ENCODE measurements at places on chromosomes 1 and 21.
A peak's percentile ranks its signal among the peaks of the same experiment; 100 is the strongest.

DNA sequence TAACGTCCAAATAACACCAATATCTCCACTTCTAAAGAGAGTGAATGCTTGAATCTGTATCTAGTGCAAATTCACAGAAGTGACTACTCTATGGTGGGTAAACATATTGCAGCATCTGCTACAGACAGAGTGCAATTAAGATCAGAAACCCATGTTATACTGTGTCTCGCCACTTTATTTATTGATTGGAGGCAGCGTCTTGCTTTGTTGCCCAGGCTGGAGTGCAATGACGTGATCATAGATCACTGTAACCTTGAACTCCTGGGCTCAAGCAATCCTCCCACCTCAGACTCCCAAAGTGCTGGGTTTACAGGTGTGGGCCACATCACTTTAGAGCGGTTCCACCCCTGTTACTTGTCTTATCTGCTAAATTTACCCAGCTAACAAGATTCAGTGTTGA is 57.0 kb downstream of the HLCS start:
- no peak for DNase-seq

DNA sequence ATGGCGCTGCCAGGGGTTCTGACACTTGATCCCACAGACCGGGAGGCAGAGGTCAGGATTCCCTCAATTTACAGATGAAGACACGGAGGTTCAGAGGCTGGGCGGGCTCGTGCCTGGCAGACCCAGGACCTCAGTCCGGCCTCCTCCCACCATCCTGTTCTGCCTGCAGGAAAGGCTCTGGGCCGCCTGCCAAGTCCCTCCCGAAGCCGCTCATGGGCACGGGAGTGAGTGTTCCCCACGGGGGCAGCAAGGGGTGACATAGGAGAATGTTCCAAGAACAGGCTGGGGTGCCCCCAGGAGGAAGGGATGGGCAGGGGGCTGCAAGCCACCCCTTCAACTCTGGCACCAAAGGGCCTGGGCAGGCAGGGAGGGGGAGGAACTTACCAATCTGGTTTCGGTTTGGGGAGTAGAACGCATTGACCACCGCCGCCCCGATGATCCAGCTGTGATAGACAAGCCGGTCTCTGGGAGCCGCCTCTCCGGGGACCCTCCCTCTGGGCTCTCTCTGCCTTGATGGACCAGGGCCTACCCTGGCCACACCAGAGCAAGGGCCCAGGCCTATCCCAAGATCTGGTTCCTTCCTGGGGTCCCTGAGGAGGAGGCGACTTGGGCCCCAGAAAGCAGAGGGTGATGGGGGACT is 7.5 kb downstream of the PRXL2B start:
- peak; percentile 29 for DNase-seq

GRCh38 chr1:1336931-1337792 is 6.1 kb downstream of the TAS1R3 start:
- DNase-seq, result no peak

DNA sequence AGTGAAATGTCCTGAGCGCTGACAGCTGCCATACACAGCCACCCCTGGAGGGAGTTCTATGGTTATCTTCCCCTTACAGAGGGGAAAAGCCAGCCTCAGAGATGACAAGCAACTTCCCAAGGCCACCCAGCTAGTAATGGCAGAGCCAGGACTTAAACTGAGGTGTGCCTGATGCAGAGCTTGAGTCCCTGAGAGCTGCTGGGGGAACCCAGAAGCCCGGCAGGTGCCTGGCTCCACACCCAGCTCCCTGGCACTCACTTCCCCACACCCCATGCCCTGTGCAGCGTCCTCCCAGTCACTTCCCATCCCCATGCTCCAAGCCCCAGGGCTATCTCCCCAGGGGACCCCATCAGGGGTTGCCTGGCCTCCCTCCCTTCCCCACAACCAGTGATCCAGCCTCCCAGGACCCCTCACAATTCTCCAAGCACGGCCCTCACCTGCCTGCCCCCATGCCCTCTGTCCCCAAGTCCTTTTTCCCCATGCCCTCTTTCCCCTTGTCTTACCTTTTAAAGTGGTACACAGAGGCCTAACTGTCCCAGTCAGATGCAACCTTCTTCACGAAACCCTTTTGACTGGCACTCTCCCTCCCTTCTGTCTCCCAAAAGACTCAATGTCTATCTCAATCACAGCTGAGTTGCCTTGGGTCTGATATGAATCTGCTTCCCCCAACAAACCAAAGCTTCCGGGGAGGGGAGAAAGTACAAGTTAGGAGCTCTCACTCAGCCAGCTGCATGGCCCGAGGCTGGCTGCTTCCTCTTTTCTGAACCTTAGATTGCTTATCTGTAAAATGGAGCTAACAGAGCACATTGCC is 39.8 kb upstream of the LRP8 start:
- no peak for DNase-seq

- DNase-seq, result no peak
These were observed 9.2 kb upstream of the C1orf141 start for GRCh38 chr1:67143966-67144365.

DNA sequence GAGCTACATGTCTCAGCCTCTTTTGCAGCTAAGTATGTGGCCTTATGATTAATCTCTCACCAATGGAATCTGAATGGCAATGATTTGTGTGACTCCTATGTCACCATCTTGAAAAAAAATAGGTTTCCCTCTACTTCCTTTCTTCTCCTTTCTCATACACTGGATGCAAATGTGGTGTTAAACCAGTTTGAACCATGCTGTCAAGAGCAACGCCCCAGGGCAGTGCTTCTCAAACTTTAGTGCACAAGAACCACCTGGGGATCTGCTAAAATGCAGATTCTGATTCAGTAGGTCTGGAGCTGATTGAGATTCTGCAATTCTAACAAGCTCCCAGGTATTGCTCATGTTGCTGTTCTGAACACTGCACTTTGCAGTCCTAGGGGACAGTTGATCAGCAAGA is 44.7 kb upstream of the ZNF644 start:
- DNase-seq, result no peak

DNA sequence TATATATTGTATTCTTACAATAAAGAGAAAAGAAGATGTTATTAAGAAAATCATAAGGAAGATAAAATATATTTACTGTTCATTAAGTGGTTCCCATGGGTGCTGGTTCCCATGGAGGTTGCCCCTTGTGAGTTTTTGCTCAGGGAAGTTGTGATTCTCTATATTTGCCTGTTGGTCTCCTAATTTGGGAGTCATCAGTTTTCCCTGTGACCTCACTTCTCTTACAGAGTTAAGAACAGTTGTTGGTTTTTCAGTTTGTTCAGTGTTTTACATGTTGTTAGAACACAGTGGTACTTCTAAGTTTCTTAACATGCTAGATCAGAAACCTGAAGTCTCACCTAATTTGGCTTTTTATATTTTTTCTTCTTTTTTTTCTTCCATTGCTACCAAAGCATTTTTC is 109.2 kb downstream of the OSBPL9 start:
- no peak for DNase-seq

- no peak for DNase-seq
These were observed 14.4 kb downstream of the PRR9 start for GRCh38 chr1:153231785-153232184.

DNA sequence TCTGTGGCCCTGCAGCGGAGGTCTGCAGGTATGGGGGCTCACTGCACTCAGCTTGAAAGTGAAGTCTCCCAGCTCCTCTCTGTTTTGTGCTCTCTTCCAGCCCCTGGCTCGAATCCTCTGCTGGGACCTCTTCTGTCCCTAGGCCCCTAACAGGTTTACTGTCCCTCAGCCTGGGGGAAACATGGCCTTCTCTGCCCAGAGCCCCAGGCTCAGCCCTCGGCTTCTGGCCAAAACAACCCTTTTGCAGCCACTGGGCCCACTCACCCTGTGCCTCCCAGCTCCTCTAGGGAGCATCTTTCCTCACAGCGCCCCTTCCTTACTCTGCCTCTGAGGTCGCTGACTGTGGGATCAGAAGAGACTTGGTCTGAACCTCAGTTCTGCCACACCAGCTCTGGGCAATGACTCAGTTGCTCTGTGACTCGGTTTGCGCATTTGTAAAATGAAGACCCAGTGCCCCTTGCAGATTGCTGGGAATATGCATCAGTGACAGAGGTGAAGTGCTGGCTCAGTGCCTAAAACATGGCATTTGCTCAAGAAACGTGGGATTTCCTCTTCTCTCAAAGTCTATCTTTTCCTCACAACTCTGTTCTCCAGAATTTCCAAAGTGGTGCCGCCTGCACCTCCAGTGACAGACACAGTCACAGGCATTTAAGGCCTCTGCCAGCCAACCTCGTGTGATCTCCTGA is 26.5 kb upstream of the TENT5C start:
- no peak for DNase-seq

GRCh38 chr1:182890927-182891610 is 51.9 kb downstream of the DHX9 start:
- DNase-seq, result peak; percentile 86

GRCh38 chr1:206847337-206847834 is 18.0 kb upstream of the IL20 start:
- no peak for DNase-seq

DNA sequence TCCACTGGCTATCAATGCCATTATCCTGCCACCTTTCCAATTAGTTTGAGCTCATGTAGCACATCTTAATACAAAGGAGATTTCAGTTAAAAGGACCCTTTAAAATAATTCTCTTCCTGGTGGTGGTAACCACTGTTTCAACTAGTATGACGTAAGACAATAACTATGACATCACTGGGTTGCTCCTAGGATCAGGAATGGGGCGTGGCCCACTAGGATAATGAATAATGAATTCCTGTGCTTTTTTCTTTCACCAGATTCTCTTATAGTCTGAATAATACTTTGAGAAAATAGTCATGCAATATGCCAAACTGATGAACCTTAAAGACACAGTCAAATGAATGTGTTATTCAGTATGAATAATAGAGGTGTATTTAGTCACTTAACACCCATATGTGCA is 10.6 kb upstream of the KIFAP3 start:
- DNase-seq, result no peak

DNA sequence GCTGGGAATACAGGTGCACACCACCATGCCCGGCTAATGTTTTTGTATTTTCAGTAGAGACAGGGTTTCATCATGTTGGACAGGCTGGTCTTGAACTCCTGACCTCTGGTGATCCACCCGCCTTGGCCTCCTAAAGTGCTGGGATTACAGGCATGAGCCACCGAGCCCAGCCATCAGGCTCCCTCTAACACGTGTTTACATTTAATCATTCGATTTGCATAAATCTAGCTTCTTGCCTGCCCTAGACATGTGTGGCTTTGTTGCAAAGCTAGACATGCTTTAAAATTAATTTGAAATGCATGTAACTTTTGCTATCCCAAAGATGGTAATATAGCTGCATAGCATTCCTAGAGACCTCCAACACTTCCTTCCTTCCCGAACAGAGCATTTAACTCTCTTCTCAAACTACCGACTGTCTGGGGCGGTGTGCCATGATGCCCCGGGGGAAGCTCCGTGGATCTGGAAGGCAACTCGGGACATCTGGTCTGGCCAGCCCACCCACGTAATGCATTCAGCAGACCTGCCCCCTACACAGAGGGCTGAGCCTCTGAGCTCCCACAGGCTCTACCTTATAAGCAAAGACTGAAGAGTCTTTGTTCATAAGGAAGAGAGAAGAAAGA is 34.6 kb upstream of the NID1 start:
- DNase-seq, result no peak

GRCh38 chr1:175737451-175737850 is 5.9 kb downstream of the TNR start:
- DNase-seq, result no peak

DNA sequence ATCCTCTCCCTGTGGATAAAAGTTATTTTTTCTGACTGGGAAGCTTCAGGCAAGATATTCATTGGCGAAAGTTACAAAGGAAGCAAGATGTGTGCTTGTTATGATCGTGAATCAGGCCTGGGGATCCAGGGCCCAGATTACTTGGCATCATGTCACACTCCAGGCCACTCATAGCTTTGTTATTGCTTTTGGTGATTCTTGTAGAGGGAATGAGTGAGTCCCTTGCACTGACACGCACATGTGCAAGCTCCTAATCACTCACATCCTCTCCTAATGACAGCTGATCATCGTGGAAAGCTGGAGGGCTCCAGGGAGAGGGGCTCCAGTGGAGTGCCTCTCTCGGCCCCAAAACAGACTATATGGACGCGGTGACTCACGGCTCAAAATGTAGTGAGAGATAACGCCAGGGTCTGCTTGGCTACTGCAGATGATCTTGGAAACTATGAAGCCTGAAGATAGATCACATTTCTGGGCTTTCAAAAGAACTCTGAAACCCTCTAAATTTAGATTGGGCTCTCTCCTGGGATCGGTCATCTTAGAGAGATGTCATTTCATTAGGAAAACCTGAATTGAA is 481.1 kb upstream of the USP24 start:
- DNase-seq, result no peak

DNA sequence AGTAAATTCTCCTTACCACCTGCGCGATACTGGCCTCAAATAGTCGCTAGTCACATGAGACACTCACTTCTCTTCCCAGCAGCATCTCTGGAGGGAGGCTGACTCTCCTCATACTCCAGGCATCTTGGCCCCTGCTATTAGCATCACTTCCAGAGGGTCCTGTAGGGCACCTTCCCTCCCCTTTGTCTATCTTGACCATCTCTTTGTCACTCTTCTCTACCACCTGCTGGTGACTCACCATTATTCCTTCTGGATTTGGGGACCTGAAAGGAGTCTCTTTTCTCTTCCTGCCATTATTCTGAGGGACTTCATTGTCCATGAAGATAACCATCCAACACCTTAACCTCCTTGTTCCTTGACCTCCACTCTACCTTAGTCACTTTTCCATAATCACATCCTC is 31.7 kb upstream of the GPR37L1 start:
- DNase-seq, result no peak

- DNase-seq, result no peak
These were observed 20.5 kb downstream of the MX1 start for GRCh38 chr21:41446586-41446985.

GRCh38 chr21:31293986-31294385 is 50.1 kb downstream of the TIAM1 start:
- no peak for DNase-seq

DNA sequence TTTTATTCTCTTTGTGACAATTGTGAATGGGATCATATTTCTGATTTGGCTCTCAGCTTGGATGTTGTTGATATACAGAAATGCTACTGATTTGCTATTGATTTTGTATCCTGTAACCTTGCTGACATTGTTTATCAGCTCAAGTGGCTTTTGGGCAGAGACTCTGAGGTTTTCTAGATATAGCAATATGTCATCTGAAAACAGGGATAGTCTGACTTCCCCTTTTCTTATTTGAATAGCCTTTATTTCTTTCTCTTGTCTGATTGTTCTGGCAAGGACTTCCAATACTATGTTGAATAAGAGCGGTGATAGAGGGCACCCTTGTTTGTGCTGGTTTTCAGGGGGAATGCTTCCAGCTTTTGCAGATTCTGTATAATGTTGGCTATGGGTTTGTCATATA is 150.8 kb downstream of the FASLG start:
- no peak for DNase-seq

Measured in NCI-H2171 (cell line).